Activated CD4-positive, alpha-beta T cell treated with anti-CD3 and anti-CD28 coated beads, Interleukin-2, amount 10 ng/mL, durations not matched to agents 24 days and 14 days (primary cell): ENCODE measurements at places on chromosomes 4 and X. TPM values are rescaled to one million over a fixed set of nuclear protein-coding genes. Genes with fewer than 3 reads are reported as not detected.
A peak's percentile ranks its signal among the peaks of the same experiment; 100 is the strongest.

- DNase-seq: no peak
These were observed 81.0 kb downstream of the LNX1 start for GRCh38 chr4:53510321-53510720.

DNA sequence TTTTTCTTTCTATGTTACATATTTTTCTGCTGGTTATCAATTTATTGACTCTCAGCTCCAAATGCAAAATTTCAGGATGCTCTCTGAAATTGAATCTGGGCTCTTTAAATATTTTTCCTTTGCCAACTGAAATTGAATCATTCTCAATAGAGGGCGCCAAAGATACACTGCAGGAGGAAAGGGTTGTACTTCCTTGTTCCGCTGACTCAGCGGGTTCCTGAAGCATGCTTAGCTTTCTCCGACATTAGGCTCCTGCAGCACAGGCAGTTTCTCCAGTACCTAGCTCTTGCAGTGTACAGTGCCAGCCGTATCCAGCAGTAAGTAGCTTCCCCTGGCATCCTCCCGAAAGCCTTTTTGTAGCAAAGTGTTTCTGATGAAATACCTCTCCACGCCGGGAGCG is 28.8 kb upstream of the CFAP47 start:
- DNase-seq: peak; percentile 58

- DNase-seq: no peak
These were observed 87.0 kb downstream of the SPCS3 start for GRCh38 chr4:176406736-176407135.

- no peak for DNase-seq
These were observed 93.7 kb downstream of the CLNK start for GRCh38 chr4:10590896-10591295.

DNA sequence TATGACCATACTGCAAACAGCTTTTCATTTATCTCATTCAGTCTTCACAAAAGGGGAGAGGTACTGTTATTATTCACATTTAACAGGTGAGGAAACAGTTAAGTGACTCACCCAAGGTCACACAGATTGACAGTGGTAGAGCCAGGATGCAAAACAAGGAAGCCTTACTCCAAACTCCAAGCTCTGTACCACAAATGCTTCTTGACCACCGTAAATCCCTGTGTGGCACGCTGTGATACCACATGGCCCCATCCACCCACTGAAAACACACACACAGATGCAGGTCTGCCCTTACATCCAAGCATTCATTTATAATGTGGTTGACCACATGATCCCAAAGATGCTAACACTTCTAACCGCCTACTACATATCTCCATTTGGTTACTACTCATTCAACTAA is 129.5 kb downstream of the TSPAN5 start:
- DNase-seq: no peak

DNA sequence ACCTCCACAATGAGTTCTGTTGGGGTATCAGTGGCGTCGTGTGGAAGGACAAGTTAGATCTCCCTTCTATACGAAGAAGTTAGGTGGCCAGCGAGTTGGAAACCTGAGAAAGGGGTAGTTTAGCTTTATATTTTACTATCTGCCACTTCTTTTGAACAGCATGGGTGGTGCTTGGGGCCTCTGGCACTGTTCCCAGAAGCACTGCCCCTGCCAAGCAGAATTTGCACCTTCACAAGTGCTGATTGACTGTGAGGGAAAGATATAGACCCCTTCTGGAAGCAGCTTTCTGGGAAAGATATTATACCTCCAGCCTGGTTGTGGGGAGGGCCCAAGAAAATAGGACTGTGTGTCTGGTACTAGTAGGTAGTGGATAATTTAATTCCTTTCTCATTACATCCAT is 246.9 kb downstream of the FBXO8 start:
- DNase-seq: no peak

DNA sequence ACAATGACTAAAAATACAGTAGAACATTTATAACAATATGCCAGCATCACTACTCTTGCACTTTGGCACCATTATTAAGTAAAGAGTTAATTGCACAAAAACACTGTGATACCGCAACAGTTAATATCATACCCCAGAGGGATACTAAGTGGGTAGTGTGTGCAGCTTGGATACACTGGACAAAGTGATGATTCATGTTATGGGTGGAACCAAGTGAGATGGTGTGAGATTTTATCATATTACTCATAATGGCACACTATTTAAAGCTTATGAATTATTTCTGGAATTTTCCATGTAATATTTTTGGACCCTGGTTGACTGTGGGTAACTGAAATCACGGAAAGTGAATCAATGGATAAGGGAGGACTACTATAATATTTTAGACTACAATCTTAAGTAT is 265.3 kb downstream of the PCDH18 start:
- DNase-seq: no peak

DNA sequence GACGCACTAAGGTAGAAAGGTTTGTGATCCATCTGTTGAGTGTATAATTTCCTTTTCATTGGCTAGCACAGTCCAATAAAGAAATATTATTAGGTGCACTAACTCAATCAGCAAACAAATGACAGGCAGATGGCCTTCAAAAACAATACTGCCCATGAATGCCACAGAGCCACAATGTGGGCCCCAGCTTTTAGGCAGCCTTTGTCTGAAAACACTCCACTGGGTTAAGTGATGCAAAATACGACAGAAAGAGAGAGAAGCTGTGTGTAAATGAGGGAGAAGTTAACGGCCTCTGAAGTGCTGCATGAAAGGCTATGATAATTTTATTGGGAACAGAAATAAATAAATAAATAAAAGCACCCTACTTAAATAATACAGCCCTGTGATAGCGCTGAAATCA is 274.6 kb downstream of the NKX6-1 start:
- no peak for DNase-seq

GRCh38 chrX:72348247-72348979 is 42.7 kb upstream of the CITED1 start:
- no peak for DNase-seq

DNA sequence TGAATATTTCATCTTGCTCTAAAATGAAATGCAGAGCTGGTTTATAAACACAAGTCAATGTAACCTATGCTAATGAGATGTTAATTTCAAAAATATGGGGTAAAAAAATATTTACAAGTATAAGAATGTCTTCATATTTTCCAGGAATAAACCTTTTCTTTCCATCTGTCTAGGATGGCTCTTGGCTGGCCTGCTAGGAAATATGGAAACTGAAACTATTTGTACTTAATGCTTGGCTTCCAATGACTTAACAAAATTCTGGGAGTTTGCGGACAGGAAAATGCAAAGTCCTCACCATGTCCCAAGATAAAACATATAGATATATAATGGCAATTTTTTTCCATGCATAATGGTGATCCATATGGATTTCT is 168.1 kb downstream of the SCFD2 start:
- DNase-seq: no peak

ALB gene
- total RNA-seq: not detected in 2 replicates

FTSJ1 gene
- total RNA-seq: 95.6 and 101 TPM in 2 replicates

CD99L2 gene
- 8.1 and 10.9 TPM in 2 replicates for total RNA-seq

CDKL5 gene
- 0.23 and 0.43 TPM in 2 replicates for total RNA-seq

ARMCX1 gene
- total RNA-seq: 0.14 and 0.17 TPM in 2 replicates
